ENCODE measurements at places on chromosomes 3 and 15.

GRCh38 chr3:139098391-139098790 lies 53.7 kb upstream of the PRR23C start:
- DNase-seq: no peak

- DNase-seq: no peak
These were observed 108.4 kb downstream of the CCNL1 start for GRCh38 chr3:157051591-157051990.

DNA sequence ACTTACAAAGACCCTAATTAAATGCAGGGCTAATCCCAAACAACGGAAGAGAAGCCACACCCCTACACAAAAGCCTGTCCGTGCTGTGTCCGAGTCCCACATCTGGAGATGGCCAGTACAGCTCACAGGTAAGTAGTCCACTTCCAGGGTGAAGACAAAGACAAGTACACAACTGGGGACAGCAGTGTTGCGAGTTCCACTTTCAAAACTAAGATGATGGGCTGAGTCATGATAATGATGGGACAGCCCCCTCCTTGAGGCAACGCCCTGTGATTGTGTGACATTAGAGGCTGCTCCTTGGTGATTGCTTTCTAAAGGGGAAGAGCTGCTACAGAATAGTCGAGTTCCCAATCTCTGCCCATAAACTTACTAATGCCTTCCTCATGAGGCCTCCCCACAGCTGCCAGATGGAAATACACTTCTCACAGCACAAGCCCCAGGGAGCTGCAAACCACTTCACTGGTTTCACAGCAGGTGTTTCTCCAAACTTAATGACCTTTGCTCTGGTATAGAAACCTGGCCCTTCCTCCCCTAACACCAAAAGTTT lies 27.6 kb downstream of the RFT1 start:
- DNase-seq: no peak

GRCh38 chr3:169390741-169391305 lies 272.7 kb downstream of the MECOM start:
- no peak for DNase-seq

DNA sequence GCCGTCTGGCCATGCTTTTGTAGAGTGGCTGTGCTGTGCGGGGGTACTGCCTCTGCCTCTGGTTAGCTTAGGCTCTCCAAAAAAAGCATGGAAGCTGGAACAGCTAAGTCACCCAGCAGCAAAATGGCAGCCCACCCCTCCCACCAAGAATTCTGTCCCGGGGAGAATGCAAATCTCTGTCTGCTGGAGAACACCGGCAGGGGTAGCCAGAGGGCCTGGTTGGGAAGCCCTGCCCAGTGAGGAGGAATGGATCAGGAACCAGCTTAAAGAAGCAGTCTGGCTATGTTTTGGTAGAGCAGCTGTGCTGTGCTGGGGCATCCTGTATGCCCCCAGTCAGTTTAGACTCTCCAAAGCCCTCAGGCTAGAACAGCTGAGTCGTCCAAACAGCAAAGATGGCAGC lies 56.2 kb upstream of the PTPRG start:
- DNase-seq: no peak

GRCh38 chr15:36449084-36449661 lies 130.3 kb upstream of the CDIN1 start:
- DNase-seq: no peak

- no peak for DNase-seq
These were observed 68.9 kb upstream of the PCSK6 start for GRCh38 chr15:101558221-101558941.

GRCh38 chr3:45010811-45011333 lies 15.2 kb upstream of the CLEC3B start:
- no peak for DNase-seq

DNA sequence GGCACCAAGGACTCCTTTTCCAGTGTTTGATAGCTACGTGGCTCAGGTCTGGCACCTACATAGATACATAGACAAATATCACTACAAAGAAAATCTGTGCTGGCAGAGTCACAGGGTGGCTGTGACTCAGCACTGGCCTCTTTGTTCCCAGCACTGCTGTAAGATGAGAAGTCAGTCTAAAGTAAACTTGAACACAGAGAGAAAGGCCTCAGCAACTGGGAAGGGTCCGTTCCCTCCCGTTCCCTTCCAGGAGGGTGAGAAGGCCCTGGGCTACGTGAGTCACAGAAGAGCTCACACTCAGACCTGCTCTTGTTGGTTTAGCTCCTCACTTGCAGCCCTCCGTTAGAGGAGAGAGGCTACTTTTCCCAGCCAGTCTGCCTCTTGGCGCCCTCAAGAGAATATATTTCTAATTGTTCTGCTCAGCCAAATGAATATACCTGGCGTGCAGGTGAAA lies 23.1 kb downstream of the ANXA2 start:
- no peak for DNase-seq

GRCh38 chr3:29153811-29154210 lies 127.1 kb upstream of the RBMS3 start:
- DNase-seq: no peak

DNA sequence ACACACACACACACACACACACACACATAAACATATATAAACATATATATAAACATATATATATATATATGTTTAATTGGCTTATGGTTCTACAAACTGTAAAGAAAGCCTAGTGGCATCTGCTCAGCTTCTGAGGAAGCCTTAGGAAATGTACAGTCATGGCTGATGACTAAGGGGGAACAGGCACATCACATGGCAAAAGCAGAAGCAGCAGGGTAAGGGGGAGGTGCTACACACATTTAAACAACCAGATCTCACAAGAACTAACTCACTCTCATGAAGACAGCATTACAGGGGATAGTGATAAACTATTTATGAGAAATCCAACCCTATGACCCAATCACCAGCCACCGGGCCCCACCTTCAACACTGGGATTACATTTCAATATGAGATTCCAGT lies 922.9 kb downstream of the SI start:
- no peak for DNase-seq

DNA sequence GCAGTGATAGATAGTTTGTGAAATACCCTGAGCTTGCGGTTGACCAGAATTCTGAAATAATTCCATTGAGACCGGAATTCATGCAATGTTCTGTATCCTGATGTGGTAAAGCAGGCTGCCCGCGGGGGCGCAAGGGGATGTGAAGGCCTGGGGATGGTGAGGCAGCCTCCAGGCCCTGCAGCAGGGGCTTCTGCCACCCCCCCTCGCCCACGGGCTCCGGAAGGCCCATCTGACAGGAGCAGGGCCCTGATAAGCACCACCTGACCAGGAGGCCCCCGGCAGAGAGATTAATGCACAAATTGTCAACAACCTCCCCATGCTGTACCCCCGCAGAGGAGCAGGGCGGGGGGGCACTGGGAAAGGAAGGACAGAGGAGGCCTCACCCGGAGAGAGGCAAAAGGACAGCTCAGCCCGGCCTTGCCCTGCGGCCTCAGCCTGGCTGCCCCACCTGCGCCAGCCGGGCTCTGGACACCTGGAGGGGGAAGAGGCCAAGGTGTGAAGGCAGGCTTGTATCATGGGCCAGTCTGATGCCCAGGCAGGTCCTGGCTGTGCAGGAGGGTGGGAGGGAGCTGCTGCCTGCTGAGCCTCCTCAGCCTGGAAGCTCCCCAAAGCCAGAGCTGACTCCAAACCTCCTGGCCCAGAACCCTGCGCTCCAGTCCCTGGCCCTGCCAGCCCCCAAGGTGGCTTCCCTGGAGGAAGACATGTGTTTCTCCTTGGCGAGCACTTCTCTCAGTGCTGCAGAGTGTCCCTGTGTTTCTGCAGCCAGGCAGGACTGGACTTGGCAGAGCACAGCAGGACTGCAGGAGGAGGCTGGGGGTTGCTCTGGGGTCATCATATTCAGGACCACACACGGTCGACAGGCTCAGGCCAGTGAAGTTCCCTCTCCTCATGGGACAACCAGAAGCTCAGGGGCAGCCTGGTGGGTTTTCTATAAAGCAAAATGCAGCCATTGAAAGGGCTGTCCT lies 46.5 kb downstream of the RPN1 start:
- DNase-seq: no peak

DNA sequence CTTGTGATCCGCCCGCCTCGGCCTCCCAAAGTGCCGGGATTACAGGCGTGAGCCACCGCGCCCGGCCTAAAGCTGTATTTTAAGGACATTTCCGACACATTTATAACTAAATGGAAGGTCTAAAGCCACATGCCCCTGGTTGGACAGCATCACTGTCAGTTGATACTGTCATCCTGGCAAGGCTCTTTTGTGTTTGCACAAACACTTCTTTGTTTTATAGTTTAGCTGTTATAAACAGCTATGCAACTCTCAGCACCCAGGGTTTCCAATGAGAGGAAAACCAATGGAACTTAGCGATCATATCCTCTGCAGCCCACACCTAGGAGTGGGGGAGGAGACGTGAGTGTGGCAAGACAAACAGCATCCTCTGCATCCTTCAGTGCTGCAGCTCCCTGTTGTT lies 19.7 kb downstream of the NIPA1 start:
- DNase-seq: no peak

- no peak for DNase-seq
These were observed 909.6 kb downstream of the ROBO1 start for GRCh38 chr3:78858174-78858573.

DNA sequence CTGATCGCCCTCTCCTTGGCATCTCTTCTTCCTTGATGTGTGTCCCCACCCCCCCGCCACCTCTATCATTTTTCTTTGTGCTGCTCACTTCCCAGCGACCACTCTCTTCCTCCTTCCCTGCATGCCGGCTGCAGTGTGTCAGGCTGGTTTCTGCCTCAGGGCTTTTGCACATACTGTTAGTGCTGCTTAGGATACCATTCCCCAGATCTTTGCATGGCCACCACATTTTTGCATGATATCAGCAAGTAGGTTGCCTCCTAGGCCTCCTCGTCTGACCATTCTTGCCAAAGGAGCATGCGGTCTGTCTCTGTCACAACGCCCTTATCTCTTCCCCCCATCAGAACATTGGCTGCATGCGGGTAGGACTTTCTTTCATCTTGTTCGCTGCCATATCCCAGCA lies 12.5 kb downstream of the FBLN2 start:
- no peak for DNase-seq

- DNase-seq: no peak
These were observed 26.2 kb downstream of the TM2D3 start for GRCh38 chr15:101625980-101626379.

DNA sequence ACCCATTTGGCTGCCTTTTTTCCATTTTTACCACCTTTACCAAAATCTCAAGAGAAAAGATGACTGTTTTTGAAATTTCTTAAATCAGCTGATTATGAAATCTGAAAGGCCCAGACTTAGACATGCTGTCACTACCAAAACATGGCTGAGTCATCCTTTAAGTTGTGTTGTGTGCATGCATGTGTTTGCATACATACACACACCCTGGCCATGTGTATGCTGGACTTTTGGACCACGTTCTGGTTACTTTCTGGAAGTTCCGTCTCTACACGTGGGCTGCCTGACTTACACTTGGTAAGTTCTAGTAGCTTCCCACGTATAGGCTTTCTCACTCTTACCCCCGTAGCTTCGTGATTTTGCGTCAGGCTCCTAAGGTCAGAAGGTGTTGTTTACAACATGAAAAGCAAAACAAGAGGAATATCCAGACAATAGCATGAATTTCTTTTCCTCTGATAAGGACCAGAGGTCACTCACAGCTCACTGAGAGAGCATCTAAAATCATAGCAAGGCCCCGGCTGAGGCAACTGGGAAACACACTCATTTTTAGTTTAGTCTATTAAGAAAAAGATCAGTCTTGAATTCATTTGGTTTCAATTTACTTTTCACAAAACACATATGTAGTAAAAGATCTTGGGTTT lies 62.4 kb downstream of the COL8A1 start:
- DNase-seq: no peak

DNA sequence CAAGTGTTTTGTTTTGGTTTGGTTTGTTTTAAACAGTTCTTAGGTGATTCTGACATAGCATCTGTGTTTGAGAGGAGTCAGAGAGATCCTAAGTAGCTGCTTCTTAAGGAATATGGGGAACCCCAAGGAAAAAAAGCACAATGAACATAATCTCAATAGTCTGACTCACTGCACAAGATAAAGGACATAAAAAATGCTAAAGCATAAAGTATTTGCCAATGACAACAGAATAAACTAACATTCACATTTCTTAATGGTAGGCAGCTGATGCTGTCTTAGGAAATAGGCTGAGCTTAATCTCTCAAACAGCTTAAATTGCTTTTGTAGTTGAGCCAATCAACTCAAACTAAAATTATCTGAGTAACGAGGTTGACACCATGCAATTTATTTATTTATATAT lies 2.9 kb downstream of the NCEH1 start:
- DNase-seq: no peak

GRCh38 chr15:31269816-31270575 lies 56.6 kb upstream of the KLF13 start:
- no peak for DNase-seq

DNA sequence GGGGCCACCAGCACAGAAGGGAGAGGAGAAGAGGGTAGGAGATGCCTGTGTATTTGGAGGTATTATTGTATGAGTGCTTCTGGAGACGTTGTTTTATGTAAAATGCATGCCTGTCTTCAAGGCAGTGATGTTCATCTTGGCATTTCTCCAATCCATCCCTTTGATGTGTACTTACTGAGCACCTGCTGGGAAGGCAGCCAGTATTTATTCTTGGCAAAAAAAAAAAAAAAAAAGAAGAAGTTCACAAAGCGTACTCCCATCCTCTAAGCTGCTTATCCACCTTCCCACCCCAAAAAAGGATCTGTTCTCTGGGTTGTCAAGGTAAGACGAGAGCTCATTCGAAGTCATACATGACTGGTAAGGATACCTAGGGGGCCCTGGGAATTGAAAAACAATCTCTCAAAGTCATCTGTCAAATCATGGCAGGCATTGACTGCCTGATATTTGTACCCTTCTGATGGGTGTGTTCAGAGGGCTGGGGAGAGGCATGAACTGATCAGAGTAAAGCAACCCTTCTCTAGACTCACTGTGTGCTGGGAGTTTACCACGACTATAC lies 30.0 kb upstream of the SLC6A1 start:
- no peak for DNase-seq

DNA sequence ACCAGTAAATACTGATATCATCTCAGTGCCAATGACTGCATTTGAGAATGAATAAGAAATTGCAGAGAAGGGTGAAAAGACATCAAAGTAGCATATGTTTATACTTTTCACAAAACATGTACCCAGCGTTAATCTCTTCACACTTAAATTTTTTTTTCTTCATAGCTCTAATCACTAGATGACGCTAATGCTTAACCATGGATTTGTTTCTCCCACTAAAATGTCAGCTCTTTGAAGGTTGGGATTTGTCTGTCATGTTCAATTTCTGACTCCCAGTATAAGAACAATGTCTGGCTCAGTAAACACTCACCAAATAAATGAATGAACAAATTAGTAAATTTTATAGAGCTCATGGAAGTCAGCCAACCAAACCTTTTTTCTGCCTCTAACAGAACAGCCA lies 78.3 kb upstream of the LMCD1 start:
- no peak for DNase-seq

- no peak for DNase-seq
These were observed 231.1 kb downstream of the CTNNB1 start for GRCh38 chr3:41430391-41430790.

DNA sequence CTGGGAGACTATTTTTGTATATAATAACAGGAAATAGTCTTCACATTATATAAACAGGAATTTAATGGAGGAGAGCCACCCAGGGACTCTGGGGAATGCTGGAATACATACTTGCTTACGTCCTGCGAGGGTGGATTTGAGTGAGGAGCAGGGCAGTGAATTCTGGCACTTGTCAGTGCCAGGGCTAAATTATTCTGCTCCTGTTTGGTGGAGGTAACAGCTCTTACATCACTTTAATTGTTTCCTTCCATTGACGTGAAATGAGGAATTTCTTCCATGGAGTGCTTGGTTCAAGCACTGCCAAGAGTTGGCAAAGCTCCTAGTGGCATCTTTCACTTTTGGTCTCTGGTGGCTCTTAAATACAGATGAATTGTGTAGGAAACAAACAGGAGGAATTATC lies 94.1 kb upstream of the GOLGA8J start:
- no peak for DNase-seq
